ENCODE measurements at places on chromosomes 4 and X.

DNA sequence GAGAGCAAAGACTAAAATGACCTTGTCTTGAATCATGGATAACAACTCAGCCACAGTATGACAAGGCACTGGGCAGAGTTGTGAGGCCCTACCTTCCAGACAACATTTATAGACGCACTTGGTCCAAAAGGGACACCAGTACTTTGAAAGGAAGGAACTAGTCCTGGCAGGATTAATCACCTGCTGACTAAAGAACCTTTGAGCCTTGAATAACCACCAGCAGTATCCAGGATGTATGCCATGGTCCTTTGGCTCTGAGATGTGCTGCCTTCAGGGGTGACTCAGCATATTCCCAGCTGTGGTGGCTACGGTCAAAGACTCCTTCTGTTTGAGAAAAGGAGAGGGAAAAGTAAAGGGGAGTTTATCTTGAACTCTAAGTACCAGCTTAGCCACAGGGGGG is 118.1 kb upstream of the PRR32 start:
- no peak for DNase-seq

GRCh38 chr4:79121223-79121622 is 182.0 kb upstream of the PAQR3 start:
- DNase-seq, result no peak

DNA sequence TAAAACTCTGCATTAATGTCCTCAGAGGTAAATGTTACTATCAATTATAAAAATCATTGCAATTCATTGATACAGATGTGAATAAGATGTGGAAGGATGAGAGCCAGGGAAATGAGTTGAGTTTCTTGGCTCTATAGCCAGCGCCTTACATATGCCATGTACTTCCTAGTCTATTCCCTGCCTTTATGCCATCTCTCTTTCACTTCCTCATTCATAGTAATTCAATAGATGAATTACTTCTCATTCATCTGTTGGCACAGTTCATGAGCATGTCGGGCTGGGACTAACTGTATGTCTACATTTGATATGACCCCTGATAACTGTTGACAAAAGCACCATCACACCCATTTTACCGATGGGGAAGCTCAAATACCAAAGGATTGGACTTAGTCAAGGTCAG is 55.7 kb downstream of the LNX1 start:
- no peak for DNase-seq

DNA sequence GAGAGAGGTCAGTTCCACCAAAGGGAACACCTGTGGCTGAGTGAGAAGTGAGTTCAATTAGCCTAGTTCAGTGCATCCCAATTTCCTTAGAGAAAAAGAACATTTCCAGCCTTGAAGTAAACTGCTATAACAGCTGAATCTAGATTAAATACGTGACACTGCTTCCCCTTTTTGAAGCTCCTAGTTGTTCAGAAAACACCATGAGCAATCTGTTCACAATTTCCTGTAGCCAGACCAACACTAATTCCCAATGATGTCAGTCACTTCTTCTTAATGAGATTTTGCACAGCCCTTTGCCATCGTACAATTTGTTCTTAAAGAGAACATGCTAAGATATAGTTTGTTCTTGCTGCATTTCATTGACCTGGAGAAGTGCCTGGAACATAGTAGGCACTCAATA is 144.6 kb upstream of the EDNRA start:
- DNase-seq, result peak; percentile 81

DNA sequence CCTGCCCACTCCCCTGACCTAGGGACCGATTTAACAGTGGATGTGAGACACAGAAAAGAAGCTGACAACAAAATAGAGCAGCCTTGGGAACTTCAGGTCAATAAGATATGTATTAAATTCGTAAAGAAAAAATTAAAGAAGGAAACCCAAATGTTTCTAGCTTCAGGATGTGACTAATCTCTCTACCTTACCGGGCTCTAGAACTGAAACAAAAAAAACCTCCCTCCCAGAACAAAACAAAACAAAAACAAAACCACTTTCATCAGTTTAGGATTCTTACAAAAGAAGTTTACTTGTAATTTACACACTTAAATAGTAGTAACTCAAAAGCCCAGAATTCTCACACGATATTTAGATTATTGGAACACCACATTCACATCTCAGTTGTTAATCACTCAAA is 185.8 kb upstream of the RPS6KA3 start:
- no peak for DNase-seq

DNA sequence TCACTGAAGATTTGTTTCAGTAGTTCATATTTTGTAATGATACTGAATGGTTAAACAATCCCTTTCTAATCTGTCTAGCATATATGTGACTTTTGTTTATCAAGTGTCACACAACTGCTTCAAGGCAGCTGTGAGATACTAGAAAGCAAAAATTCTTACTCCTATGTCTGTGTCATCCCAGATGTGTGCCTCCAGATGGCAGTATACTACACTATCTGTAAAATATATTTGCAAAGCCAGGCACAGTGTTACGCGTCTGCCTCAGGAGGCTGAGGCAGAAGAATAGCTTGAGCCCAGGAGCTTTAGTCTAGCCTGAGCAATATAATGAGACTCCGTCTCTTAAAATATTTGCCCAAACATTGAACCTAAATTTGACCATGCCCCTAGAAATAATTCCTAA is 4.0 kb downstream of the NUDT10 start:
- peak; percentile 67 for DNase-seq

DNA sequence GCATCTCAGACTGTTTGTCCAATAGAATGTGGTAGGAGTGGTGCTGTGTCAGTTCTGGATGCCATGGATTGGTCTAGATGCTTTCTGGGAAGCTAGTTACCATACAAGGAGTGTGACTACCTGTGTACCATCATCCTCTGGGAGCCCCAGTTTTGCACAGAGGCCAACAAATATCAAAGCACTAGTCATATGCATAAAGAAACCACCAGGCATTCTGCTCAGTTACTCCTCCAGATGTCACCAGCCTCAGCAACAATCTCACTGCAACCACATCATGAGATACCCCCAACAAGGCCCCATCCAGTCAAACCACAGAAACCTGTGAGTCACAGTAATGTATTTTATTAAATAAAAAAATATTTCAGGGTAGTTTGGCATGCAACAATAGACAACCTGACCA is 435.8 kb upstream of the CPEB2 start:
- no peak for DNase-seq

DNA sequence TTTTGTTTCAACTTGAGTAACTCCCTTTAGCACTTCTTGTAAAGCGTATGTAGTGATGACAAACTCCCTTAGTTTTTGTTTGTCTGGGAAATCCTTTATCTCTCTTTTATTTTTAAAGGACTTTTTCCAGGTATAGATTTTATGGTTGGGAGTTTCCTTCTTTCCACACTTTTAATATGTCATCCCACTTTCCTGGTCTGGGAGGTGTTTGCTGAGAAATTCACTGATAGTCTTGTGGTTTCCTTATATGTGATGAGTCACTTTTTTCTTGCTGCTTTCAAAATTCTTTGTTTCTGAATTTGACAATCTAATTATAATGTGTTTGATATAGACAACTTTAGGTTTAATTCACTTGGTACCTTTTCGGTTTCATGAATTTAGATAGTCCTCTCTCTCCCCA is 353.9 kb downstream of the GPAT3 start:
- DNase-seq, result no peak

- no peak for DNase-seq
Observed at GRCh38 chr4:72945719-72946336, 123.7 kb downstream of the COX18 start.

GRCh38 chr4:98261405-98262291 is 464 bp downstream of the RAP1GDS1 start:
- peak; percentile 65 for DNase-seq

- DNase-seq, result no peak
Observed at GRCh38 chr4:182881914-182882313, 35.3 kb downstream of the DCTD start.

GRCh38 chrX:39855748-39856129 is 242.0 kb downstream of the BCOR start:
- DNase-seq, result peak; percentile 71

DNA sequence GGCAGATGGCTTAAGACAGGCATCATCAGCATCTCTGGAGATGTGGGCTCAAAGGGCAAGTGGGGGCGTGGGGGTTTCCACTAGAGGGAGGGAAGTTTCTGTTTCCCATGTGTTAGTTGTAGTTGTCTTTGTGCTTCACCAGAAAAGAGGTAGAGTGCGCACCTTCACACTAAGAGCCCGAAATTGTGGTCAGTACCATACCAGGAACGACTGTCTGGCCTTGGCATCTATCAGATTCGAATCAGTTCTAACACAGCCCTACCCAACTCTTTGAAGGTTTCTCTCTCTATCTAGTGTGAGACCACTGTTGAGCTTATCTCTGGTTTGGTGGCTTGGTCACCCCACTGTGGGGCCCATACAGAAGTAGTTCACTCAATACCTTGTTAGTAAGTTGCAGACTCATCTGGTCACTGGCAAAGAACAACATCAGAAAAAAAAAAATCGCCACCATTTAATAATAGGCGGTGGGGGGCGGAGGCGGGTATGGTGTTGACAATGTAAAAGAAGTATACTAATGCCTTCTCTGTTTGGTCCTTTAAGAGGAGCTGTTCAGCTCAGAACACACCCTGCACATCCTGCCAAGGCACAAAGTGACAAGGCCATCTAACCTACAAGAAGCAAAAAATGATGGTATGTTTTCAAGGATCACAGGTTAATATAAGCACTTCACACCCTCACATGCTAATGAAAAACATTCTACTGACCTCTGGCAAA is 71.1 kb downstream of the NYX start:
- DNase-seq, result no peak

DNA sequence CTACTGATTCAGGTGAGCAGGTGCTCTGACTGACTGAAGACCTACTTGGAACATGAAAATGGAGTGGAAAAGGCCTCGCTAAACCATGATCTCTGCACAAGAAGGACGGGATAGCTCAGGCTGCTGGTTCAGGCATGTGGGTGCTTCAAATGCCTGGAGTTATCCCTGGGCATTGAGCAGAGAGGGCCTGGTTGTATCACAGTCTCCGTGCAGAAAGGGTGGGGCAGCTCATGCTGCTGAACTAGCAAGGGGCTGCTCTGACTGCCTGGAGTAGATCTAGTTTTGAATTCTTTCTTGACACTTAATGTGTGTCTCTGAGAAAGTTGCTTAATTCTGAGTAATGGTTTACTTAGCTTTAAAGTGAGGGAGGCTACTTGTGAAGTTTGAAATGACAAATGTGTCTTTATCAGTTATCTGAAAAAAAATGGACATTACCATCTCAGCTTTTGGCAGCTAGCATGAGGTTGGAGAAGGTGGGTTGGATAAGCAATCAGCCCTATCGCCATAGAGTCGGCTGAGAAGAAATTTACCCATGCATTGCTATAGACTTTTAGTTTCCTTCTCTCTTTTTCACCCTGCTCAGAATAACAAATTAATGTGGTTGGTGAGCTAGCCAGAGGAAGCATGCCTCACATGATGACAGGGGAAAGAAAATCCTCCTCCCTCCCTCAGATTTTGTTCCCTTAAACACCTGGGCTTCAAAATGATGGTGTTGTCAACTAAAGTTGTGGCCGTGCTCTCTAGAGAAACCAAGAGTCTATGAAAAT is 832.4 kb downstream of the STIM2 start:
- DNase-seq, result no peak

- no peak for DNase-seq
Observed at GRCh38 chr4:123399627-123400358, 3.2 kb downstream of the SPRY1 start.

DNA sequence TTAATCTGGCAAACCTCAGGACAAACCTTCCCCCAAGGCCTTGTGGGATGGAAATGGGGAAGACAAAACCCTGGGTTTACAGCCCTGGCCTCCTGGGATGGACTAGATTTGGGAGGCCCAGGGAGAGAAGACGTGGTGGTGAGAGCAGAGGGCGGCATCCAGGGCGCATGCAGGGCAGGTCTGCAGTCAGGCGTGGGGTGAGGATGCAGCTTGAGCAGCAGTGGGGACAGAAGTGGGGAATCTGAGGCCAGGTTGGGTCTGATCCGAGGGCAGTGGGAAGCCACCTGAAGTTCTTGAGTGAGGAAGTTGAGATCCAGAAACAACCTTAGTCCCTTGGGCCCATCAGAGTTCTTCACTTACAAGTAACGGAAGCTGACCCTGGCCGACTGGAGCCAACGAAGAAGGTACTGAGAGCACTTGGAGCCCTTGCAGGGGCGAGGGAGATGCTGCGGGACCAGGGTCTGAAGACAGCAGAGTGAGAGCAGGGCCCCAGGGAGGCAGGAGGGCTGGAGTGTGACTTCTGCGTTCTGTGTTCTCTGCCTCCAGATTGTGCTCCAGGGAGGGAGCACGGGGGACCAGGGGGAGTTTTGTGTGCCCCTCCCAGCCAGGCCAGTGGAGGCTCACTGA is 42.0 kb upstream of the GPR78 start:
- DNase-seq, result no peak

DNA sequence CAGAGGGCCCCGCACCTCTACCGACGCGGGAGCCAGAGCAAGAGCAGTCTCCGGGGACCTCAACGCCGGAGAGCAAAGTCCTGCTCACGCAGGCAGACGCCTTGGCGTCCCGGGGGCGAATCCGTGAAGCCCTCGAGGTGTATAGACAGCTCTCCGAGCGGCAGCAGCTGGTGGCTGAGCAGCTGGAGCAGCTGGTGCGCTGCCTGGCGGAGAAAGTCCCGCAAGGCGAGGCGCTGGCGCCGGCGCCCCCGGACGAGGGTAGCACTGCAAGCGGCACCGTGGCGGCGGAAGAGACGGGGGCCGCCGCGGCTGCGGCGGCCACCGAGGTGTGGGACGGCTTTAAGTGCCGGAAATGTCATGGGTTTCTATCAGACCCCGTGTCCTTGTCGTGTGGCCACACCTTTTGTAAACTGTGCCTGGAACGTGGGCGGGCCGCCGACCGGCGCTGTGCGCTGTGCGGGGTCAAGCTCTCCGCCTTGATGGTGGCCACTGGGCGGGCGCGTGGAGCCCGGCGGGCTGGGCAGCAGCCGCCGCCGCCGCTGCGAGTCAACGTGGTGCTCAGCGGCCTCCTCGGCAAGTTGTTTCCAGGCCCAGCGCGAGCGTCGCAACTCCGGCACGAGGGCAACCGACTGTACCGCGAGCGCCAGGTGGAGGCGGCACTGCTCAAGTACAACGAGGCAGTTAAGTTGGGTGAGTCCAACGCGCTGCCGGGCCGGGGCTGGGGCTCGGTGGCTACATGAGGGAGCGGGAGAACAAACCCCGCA is 672 bp downstream of the LONRF3 start:
- DNase-seq, result peak; percentile 31

Data from A673 (cell line).